ENCODE measurements at places on chromosomes 11 and 22.

DNA sequence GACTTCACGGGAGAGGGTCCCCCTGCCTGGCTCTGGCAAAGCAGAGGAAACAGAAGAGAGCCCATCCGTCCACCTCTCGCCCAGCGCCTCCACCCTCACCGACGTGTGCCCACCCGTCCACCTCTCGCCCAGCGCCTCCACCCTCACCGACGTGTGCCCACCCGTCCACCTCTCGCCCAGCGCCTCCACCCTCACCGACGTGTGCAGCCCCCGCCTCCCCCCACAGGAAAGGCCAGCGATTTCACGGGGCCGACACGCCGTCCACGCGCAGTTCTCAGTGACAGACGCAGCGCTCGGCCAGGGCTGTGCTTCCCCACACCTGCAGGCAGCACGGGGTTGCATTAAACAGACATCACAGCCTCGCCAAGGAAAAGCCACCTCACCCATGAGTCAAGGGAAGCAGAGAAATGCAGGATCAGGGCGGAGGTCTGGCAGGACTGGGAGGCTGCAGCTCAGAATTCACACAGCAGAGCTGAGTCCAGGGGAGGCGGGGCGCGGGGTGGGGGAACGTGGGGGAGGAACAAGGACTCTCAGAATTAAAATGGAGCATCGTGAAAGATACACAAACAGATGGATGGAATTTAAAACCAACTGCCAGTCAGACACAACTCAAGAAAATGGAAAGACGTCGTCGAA, 377.7 kb downstream of the BRD1 start:
- no peak for DNase-seq

DNA sequence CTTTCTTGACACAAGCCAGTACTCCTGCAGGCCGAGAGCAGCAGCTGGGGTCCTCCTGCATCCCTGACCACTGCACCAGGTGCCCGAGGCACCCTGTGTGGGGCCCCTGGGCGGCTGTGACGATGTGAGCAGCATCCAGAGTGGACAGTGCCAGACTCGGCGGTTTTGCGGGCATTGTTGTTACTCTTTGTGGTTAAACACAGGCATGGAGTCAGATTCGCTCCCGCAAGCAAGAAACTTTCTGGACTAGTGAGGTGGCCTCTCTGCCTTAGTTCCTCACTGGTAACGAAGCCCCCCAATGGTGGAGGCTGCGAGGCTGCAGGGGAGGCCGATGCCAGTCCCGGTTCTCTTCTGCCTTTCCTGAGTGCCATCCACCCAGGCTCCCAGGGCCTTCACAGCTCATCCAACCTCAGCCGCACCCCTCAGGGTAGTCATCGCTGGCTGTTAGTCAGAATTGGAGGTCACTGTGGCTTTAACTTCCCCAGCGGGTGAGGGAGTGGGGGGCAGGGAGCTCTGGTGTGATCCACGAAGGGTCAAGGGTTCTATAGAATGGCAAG, 3.7 kb upstream of the CLDN5 start:
- DNase-seq: no peak

- DNase-seq: no peak
Measured at GRCh38 chr11:31809857-31810778, 1.0 kb downstream of the PAX6 start.

- no peak for DNase-seq
Measured at GRCh38 chr11:119700536-119701346, 28.3 kb downstream of the NECTIN1 start.

DNA sequence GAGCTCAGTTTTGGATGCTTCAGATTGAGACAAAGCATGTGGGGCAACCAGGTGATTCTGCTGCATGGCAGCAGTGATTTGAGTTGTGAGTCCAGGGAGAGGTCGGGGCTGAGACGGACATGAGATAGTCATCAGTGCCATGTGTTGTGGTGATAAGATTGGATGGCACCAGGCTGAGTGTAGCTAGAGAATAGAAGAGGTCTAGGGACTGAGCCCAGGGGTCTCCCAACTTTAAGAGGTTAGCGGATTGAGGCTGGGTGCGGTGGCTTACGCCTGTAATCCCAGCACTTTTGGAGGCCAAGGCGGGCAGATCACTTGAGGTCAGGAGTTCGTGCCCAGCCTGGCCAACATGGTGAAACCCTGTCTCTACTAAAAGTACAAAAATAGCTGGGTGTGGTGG, 6.3 kb upstream of the CTSD start:
- DNase-seq: no peak

GRCh38 chr11:6666302-6667183, 10.9 kb upstream of the DCHS1 start:
- DNase-seq: no peak
